ENCODE measurements at places on chromosomes 13 and 19. TPM values are rescaled to one million over a fixed set of nuclear protein-coding genes. Genes with fewer than 3 reads are reported as not detected.

The LHB gene
- 8.2 TPM for total RNA-seq

The SEMA6B gene
- total RNA-seq, result 0.13 TPM

The S1PR2 gene
- 8.3 TPM for total RNA-seq

The STOML3 gene
- not detected for total RNA-seq

The CCDC169 gene
- 7.3 TPM for total RNA-seq

The DHRS12 gene
- 11.7 TPM for total RNA-seq

The DKKL1 gene
- total RNA-seq, result not detected

The KLK15 gene
- not detected for total RNA-seq

The ZNF574 gene
- 27.0 TPM for total RNA-seq

The GAPDHS gene
- not detected for total RNA-seq

- DNase-seq, result no peak
These were observed 156.2 kb downstream of the SIPA1L3 start for GRCh38 chr19:38062959-38063761.

GRCh38 chr13:109730812-109731335, 55.5 kb downstream of the IRS2 start:
- DNase-seq, result no peak

GRCh38 chr19:18657590-18658365, 20.9 kb downstream of the KLHL26 start:
- peak; percentile 65 for DNase-seq

DNA sequence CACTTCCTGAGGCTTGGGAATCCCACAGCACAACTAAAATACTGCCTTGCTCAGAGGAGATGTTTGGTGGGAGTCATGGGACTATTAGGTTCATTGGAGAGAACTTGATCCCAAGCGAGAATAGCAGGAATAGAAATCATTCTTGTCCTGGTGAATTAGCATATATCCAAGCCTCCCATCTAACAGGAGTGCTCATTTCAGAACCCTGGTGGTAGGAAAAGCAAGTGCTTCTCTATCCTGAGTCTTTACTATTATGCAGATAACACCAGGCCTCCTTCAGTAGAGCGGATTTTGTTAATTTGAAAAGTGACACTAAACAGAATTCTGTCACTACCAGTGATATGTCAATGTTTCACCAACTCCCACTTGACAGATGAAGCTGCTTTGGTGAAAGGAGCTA, 199.5 kb downstream of the ATP8A2 start:
- no peak for DNase-seq

DNA sequence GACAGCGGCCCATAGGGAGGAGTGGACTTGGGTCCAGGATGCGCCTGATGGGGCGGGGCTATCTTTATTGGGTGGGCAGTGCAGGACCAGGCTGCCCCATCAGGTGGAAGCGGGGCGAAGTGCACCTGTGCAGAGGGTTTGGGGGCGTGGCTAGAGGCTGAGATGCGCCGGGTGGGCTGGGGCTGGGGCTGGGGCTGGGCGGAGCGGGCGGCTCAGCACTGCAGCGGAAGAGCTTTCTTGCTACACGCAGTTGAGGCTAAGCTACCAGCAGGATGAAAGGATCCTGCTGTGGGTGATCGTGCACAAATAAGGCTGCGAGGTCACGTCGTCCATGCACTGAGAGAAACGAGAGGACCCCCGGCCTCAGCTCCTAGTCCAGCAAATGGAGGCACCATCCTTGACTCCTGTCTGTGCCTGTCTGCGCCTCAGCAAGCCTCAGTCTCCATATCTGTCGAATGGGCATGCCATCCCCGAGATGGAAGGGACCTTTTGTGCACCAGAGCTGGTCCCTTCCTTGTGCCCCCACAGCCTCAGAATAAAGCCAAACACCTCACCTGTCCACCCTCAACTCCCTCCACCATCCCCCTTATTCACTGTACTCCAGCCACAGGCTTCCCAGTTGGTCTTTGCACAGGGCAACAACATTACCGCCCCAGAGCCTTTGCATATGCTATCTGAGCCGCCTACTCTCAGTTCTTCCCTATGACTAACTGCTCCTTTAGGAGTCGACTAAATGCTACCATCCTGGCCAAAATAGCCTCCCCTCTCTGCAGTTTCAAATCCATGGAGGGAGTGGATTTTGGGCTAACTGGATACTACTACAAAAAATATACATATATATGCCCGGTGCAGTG, 21.0 kb upstream of the HOMER3 start:
- no peak for DNase-seq

DNA sequence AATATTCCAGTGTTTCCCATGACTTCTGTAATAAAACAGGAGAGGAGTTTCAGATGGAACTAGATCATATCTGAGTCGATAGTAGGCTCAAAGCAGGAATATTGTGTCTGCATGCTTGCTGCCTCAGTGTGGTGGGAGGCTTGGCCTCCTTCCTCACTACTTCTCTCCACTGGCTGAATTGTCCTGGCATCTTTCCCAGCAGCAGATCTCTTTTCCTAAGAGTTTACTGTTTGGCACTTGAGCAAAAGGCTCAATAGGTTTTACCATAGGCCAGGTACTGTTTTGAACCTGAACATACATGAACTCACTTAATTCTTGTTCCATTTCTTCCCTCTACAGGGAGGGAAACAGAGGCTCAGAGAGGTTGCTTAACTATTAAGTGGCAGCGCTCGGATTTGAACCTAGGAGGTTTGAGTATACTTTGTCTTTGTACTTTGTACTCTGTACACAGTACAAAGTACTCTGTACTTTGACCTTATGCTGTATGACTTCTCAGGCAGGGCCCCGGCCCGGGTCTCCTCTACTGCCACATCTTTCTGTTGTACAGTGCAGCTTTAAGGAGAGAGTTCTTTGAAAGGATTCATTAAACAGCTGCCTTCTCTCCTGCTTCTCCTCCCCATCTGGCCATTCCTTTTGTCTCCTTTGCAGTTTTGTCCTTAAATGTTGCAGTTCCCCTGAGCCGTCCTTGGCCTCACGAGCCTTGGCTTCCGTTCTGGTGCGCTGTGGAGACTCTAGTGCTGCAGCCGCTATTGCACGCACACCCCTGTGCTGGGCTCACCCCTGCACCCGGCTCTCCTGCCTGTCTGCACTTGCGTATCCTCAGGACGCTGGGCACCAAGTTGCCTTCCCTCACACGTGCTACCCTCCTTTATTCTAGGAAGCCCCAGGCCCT, 8.1 kb downstream of the B3GLCT start:
- DNase-seq, result no peak

GRCh38 chr13:46124531-46124966, 19.7 kb upstream of the CPB2 start:
- DNase-seq, result no peak

- DNase-seq, result no peak
These were observed 2.3 kb downstream of the CEBPG start for GRCh38 chr19:33375837-33376159.

DNA sequence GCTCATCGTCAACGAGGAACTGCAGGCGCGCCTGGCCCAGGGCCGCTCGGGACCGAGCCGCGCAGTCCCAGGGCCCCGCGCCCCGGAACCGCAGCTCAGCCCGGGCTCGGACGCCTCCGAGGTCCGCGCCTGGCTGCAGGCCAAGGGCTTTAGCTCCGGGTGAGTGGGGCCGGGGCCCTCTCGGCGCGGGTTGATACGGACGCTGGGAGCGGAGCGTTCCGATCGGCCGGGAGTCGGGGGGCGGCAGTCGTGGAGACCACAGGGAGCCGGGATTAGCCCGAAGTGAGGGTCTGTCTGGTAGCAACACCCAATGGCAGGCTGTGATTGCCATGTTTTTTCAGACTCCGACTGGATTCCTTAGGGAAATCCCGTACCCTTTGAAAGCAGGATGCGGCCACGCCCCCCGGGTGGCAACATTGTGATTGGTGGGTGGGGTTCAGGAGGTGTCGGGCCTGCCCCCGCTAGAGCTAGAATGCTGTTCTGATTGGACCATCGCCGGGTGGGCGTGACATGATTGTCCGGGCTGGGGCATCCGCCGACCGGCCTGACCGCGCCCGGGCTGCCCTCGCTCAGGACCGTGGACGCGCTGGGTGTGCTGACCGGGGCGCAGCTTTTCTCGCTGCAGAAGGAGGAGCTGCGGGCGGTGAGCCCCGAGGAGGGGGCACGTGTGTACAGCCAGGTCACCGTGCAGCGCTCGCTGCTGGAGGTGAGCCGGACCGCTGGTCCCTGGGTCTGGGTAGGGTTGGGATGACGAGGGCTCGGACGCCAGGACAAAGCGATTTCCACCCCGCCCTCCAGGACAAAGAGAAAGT, 11.3 kb downstream of the EPS8L1 start:
- peak; percentile 80 for DNase-seq

DNA sequence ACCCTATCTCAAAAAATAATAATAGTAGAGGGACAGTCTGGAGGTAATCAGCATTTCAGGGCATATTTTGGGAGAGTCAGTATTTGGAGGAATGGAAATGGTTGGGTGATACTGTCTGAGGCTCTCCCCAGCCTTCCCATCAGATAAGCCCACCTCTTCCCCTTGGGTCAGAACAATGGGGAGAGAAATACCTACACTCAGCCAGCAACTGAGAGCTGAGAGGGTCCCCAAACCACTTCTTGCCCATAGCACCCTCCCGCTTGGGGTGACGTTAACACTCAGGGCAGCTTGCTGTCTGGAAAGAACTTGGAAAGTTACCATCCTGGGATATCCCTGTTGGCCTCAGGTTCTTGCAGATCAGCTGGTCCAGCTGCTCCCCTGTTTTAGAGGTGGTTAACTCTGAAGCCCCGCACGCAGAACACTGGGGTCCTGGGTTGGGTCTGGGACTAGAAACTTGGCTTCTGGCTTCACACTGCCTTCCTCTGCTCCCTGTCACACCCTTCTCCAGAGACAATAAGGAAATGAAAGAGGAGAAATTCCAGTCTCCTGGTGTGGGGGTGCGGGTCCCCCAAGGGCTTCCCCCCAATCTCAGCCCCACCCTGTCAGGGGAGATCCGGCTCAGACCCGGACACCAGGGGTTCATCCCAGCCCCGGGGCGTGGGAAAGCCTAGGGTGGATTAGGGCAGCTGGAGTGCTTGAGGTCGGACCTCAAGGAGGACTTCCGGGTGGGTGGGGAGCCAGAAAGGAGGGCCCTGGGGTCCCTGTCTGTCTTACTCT, 2.5 kb downstream of the FOXA3 start:
- DNase-seq, result no peak

DNA sequence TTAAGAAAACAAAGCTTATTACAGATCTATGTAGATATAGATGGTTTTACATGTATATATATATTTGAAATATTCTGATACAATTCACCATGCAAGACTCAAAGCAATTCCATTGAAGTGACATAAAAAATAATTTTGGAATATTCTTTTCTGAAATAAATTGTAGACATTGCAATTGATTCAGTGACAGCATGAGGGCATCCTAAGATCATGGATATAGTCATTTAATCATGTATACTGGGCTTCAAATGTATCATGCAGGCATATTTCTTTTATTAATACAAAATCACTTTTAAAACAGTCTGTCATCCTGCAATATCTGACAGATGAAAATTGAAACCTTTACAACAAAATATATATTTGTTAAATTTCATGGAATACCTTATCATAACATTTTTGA, 286.7 kb upstream of the SLITRK6 start:
- no peak for DNase-seq

DNA sequence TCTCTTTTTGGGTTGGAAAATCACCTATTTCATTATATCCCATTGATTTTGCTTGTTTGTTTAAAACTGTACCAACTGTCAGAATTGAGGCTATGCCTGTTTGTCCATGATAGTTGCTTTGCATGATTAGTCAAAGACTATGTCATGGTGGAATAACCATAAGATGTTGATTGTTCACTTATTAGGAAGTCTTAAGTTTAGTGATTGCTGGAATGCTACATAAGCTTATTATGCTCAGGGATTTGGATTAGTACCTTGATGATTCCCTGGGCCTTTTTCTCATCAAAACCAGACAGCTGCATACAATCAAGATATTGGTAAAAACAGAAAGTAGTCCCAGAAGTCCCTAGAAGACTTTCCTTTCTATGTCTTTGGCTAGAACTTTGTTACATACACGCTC, 954.7 kb downstream of the PCDH9 start:
- DNase-seq, result no peak

DNA sequence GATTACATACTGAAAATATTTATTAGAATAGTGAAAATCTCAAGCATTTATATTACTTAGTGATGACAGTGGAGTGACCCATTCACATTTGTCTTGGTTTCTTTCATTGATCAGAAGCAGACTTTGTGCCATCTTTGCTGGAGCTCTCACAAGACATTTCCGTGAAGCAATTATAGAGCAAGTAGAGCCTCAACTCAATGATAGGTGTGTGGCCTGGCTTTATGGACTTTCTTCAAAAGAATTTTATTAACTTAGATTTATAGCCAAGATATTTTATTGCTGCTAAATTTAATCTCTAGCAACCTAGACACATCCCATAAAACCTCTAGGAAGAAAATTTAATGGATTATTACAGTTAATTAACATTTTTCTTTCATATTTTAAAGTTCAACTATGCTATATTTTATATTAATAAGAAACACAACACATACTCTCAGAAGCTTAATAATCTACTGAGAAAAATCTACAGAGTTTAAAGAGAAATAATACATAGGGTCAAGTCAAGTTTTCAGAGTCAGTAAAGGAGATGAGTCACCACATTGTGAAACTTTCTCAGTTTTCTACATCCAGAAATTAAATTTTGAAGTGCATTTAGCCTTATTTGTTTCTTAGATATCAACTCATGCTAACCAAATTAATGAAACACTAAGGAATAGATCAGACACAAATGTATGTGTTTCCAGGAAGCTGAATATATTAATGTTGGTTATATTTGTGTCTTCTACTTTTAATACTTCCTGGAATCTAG, 160.5 kb downstream of the LACC1 start:
- DNase-seq, result no peak

DNA sequence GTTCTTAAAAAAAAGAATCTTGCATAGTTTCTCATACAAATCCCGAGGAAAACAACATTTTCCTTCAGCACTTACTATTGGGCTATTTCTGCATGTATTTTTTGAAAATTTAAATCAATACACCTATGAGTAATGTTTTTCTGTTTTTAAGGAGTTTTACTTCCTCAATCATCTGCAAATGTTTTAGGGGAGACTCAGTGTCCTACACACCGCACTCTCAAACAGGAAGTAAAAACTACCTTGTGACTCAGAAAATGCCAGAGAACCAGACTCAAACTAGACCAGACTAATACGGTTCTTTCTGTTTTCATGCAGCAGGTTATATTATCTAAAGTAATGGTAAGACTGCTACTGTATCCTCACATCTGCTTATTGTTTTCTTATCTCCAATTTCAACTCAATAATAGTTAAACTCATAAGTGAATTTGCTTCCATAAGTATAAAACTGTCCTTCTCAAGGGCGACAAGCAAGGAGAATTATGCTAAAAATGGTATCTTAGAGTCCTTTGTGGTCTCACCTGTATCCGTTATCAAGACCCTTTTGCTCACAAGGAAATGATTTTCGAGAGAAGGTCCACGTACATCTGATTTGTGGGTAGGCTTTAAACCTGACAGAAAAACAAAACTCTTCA, 52.5 kb downstream of the FLT3 start:
- peak; percentile 44 for DNase-seq

GRCh38 chr13:109366525-109366924, 419.9 kb downstream of the IRS2 start:
- DNase-seq, result no peak

GRCh38 chr19:42281827-42282762, 13.0 kb downstream of the CIC start:
- DNase-seq, result no peak

DNA sequence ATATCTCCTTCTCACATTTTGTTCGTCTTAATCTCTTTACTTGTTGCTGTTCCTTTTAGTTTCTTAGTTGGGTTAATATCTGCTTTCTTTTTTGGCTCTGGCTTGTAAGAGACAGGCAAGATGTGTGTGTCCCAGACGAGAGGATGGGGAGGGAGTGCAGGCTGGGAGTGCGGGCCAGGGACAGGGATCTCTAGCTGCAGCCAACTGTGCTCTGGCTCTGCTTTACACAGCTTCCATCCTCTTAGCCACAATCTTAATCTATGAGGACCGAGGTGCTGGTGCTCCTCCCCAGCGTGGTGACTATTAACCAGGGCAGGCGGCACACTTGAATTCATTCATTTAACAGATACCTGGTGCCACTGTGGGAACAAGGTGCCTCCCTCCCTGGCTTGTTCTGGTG, 70.9 kb upstream of the WASF3 start:
- no peak for DNase-seq
